Activated CD4-positive, alpha-beta memory T cell treated with anti-CD3 and anti-CD28 coated beads for 36 hours (primary cell): ENCODE measurements at places on chromosomes 1 and 21. TPM values are rescaled to one million over a fixed set of nuclear protein-coding genes. Genes with fewer than 3 reads are reported as not detected.

AADACL4 gene
- total RNA-seq: not detected

ARHGEF16 gene
- total RNA-seq: 0.17 TPM

IRF6 gene
- total RNA-seq: 0.07 TPM

TRNP1 gene
- total RNA-seq: 0.53 TPM

FAM3B gene
- total RNA-seq: not detected

MANEAL gene
- 1.5 TPM for total RNA-seq

TXNIP gene
- 88.8 TPM for total RNA-seq

- DNase-seq: no peak
Observed at GRCh38 chr1:199157494-199157893, 518.7 kb downstream of the PTPRC start.

DNA sequence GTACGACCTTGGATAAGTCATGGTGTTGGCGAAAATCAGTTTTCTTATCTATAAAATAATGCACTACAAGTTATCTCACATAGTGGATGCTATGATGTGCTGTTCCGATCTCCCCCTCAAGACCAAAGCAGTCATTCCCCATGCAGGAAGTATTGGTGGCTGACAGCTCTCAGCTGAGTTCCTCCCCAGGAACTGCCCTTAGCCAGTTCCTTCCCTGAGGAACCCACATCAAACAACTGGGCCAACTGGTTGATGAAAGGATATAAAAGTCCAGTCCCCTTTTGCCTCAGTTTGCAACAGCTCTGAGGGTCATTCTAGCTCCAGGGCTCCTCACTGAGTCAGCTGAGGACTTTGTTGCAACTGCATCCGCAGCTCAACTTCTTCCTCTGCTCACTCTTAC lies 16.1 kb upstream of the SLAMF1 start:
- no peak for DNase-seq

DNA sequence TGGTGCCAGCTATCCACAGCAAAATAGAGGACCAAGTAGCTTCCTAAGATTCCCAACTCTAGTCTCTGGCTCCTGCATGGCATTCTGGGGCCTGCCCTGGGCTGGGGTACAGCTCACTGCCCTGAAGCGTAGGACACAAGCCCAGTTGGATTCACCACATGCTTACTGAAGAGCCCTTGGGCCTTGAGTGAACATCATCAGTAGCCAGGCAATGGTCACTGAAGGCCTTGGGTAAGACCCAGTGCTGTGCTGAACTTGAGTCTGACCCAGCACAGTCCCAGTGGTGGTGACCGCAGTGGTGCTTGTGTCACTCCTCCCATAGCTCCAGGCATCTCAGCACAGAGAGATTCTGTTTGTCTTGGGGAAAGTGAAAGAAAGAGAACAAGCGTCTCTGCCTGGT lies 7.7 kb upstream of the LCE3A start:
- DNase-seq: no peak

DNA sequence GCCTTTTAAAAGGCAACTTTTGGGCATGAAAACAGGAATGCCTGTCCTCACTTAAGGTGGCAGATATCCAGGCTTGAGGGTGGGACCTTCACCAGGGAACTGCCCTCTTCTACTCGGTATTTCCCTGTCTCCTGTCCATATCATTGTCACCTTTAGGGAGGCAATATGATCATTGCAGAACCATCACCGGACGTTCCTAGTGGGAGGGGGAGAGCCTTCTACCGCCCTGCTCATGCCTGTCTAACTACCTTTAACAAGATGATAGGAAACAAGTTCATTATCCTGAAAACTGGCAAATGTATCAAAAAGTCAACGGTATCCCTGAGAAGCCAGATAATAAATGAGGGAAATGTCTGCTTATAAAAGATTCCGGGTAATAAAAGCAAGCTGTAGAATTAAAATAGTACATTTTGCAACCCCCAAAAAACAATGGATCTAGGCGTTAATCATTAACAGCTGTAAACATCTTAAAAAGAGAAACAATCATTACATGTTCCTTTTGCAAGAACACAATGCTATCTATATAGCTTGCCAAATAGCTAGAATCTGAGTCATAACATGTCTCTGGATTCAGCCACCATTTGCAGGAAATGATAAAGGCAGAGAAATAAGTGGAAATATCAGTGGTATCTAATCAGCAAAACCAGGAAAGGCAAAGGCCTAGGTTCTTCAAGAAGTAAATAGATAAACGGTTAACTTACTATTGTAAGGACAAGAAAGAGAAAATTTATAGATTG lies 852.9 kb upstream of the ADGRL4 start:
- no peak for DNase-seq

GRCh38 chr1:2205191-2205952 lies 10.8 kb upstream of the FAAP20 start:
- peak; percentile 95 for DNase-seq

GRCh38 chr1:12052008-12052573 lies 11.0 kb upstream of the TNFRSF8 start:
- peak; percentile 80 for DNase-seq

- peak; percentile 77 for DNase-seq
Observed at GRCh38 chr1:231460614-231461013, 38.5 kb upstream of the EGLN1 start.

GRCh38 chr1:181148636-181149035 lies 60.1 kb downstream of the IER5 start:
- no peak for DNase-seq

- DNase-seq: no peak
Observed at GRCh38 chr1:48248356-48248755, 25.8 kb downstream of the SLC5A9 start.

- no peak for DNase-seq
Observed at GRCh38 chr1:111369177-111369576, 58.4 kb downstream of the OVGP1 start.
